ENCODE measurements at places on chromosomes 6 and 20.

DNA sequence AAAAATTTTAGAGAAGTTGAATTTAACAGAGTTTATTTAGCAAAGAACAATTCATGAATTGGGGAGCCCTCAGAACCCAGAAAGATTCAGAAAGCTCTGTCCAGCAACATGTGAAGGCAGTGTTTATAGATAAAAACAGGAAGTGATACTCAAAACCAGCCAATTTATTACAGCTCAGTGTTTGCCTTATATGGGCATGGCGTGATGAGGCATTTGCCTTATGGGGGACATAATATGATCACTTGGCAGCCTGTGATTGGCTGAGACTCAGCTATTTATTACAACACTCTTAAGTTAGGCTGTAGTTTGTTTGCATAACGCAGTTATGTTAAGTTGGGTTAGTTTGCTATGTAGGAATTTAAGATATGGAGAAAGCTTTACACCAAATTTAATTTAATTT lies 11.5 kb downstream of the HLA-DPA1 start:
- no peak for ATAC-seq

GRCh38 chr6:68638230-68638900 lies 3.3 kb downstream of the ADGRB3 start:
- ATAC-seq, result no peak

- no peak for ATAC-seq
Measured at GRCh38 chr6:143005816-143006215, 54.9 kb upstream of the AIG1 start.

- peak; percentile 74 for ATAC-seq
Measured at GRCh38 chr6:159169193-159169555, at the start of gene FNDC1. FNDC1 (plus strand) TSS chr6:159169400; CDS start chr6:159169597, 197 bp downstream.

- ATAC-seq, result no peak
Measured at GRCh38 chr20:10611357-10611756, 62.4 kb downstream of the JAG1 start.

GRCh38 chr6:140009286-140009685 lies 634.8 kb upstream of the CITED2 start:
- ATAC-seq, result no peak

- no peak for ATAC-seq
Measured at GRCh38 chr6:82380566-82381185, 17.1 kb downstream of the TPBG start.

- ATAC-seq, result no peak
Measured at GRCh38 chr6:298233-299103, 6.2 kb downstream of the DUSP22 start.

- peak; percentile 58 for ATAC-seq
Measured at GRCh38 chr20:36093025-36093803, 61.3 kb upstream of the EPB41L1 start.

GRCh38 chr20:50652702-50653294 lies 38.5 kb downstream of the RIPOR3 start:
- no peak for ATAC-seq

DNA sequence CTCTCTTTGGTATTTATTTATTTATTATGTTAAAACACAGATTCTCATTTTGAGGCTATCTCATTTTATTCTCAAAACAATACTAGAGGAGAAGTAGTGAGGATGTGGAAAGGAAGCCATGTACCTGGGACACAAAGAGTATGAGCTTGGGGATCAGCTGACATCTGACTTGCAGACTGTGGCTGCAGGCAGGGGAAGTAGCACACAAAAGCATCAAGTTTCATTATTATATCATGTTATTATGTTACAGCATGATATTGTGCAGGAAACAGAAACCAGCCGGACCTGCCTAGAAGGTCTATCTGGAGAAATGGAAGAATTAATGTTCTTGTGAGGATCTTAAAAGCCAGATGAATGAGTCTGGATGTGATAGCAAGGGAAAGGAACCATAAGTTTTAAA lies 248.2 kb downstream of the KHDC1L start:
- ATAC-seq, result no peak

GRCh38 chr6:45738057-45738455 lies 277.6 kb downstream of the CLIC5 start:
- no peak for ATAC-seq

GRCh38 chr6:53282741-53283140 lies 66.0 kb downstream of the ELOVL5 start:
- ATAC-seq, result no peak

DNA sequence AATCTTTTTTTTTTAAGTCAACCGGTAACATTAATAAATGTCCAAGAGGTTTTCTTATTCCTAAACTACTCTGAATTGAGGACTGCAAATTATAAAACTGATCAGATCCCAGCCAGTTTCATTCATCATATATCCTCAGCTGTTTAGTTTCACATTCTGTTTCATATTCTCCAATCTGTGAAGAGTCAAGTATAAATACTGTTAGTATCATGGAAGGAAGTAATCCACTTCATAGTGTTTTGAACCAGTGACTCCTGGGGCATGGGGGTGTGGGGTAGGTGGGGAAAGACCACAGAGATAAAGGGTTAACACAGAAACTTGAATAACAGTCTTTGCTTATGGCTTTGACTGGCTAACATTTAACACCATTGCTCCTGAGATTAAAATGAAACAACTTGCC lies 69.9 kb downstream of the FYN start:
- ATAC-seq, result peak; percentile 30

DNA sequence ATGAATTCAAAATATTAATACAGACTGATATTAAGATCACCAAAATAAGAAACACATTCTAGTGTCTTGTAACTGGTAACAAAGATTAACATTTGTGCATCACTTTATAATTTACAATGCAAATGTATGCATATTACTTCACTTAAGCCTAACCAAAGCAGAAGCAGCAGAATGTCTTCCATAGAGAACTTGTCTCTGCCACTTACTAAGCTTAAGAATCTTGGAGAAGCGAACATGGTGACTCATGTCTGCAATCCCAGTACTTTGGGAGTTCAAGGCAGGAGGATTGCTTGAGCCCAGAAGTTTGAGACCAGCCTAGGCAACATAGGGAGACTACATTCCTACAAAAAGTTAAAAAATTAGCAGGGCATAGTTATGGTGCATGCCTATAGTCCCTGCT lies 18.8 kb downstream of the AK9 start:
- ATAC-seq, result no peak

- peak; percentile 41 for ATAC-seq
Measured at GRCh38 chr6:44925100-44925739, 402.9 kb upstream of the RUNX2 start.

- no peak for ATAC-seq
Measured at GRCh38 chr20:9294041-9294440, 220.3 kb upstream of the LAMP5 start.

- no peak for ATAC-seq
Measured at GRCh38 chr20:25041813-25042530, 16.0 kb downstream of the ACSS1 start.

- no peak for ATAC-seq
Measured at GRCh38 chr6:139881236-139881635, 506.8 kb upstream of the CITED2 start.

- ATAC-seq, result no peak
Measured at GRCh38 chr6:148140772-148141557, 201.7 kb upstream of the SASH1 start.

DNA sequence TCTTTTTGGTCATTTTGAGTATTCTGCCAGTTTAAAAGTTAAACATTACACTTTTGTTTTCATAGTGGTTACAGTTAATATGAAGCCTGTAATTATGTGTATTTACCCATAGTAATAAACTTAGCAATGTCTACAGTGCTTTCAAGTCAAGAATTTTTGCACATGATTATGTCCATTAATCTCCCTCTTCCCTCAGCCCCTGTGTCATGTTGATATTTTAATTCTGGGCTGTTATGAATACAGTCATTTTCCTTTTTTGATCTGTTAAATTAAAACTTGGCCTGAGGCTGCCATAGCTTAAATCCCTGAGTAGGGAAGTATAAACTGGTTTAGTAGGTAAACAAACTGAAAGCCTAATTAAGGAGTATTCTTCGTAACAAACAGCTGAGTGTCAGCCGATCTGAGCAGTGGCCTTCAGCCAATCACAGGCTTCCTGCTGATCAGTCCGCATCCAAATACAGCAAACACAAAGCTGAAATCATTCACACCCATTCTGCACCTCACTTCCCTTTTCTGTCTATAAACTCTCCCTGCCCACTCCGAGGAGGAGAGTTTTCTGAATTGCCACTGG lies 9.5 kb upstream of the SFT2D1 start:
- ATAC-seq, result no peak

DNA sequence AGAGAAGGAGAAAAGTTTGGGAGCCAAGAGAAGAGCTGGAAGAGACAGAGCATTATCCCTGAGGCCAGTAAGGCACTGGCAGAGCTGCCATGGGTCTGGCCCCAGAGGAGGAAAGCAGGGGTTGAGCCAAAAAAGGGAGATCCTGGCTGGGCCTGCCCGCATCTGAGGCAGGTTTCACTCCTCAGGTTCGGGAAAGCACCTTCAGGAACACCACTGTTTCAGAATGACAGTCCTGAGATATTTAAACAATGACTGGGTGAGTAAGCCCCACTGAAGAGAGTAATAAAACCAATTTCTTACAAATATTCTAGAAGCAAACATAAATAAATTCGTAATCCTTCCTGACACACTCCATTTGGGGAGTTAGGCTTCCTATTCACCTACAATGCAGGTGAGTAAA lies 152.2 kb downstream of the BACH2 start:
- ATAC-seq, result peak; percentile 83

DNA sequence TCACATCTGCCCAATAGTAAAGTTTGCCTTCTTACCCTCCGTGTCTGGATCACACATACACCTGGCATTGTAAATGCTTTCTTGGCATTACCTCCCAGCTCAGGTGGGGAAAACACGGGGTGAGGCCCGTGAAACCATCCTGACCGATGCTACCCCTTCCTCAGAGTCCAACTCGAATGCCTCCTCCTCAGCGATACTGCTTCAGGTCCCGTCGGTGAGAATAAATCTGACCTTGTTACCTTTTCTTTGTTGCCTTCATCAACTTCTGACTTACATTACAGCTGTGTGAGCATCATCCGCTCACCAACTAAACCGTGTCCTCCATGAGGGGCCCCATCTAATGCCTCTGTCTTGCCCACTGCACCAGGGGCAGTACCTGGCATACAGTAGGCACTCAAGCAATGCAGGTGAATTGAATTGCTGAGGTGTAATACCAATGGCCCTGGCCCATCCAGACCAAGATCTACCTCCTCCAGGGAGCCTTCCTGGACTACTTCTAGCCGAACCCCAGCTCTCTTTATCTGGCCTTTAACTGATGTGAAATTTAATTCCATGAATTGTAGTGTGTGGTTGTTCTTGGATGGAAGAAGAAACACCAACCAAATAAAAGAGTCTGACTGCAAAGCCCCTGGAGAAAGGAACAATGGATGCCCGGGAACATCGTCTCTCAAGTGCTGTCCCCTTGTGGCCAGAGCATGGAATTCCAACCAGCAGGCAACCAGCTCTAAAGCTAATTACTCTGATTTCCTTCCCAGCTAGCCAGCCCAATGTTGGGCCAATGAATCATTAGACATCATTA lies 141.5 kb downstream of the ANKRD60 start:
- no peak for ATAC-seq

DNA sequence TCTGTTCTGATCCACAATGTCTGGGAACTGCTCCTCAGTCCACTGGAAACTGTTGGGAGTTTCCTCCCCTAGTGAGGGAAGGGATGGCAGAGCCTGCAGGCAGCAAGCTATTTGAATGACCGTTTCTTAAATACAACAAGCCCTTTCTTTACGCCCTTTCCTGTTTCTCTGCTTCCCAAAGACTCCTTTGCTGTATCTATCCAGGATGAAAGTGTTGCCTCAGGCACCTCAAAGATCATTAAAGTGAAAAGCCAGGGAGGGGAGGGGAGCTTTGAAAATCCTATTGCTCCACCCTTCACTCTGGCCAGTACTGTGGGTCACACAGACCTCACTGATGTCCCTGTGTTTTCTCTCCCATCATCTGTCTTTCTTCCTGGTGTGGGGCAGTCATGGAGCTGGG lies 213.1 kb downstream of the RNF144B start:
- no peak for ATAC-seq

DNA sequence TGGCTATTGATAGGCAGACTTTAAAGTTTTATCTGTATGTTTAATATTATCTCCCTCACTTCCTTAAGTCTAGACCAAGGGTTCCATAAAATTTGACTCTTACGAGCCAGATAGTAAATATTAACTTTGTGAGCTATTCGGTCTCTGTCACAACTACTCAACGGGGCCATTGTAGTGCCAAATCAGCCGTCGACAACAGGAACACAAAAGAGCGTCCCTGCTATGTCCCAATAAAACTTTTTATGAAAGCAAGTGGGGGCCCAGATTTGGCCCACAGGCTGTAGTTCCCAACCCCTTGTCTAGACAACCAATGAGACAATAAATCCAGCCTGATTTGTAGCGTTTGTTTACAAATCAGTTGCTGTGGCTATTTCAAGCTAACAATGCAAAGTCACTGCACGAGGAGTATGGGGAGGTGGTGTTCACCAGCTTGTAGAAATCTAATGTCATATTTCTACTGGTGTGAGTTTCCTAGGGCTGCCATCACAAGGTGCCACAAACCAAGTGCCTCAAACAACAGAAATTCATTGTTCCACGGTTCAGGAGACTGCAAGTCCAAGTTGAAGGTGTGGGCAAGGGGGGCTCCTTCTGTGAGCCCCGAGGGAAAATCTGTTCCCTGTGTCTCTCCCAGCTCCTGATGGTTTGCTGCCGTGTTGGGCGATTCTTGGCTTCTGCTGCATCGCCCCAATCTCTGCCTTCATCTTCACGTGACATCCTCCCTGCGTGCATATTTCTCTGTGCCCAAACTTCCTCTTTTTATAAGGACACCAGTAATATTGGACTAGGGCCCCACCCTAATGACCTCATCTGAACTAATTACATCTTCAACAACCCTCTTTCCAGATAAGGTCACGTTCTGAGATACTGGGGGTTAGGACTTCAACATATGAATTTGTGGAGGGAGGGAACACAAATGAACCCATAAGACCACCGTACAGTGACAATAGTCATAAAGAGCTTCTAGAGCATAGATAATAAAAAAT lies 356.0 kb upstream of the JARID2 start:
- no peak for ATAC-seq

DNA sequence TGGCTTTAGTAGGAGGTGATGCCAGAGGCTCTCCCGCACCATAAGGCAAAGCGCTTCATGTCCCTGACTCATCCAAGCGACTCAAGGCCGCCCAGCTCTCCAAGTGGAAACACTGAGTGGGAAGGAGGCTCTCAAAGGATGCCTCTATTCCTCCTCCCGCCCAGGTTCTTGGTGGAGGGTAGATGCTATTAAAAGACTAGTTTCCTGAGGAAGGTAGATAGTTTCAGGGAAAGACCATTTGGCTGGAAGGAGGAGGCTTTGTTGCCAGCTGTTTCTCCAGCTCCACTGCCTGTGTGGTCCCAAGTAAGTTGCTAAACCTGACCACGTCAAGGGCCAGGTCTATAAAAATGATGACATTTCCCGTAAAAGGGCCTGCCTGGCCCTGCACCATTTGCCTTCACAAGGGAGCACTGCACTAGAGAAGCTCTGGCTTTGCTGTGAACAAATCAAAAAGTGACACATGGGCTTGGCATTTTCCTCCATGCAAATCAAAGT lies 48.2 kb downstream of the GMDS start:
- no peak for ATAC-seq

- no peak for ATAC-seq
Measured at GRCh38 chr6:139539852-139540251, 165.4 kb upstream of the CITED2 start.

GRCh38 chr20:1932971-1933370 lies 37.8 kb downstream of the SIRPA start:
- no peak for ATAC-seq

- ATAC-seq, result no peak
Measured at GRCh38 chr6:53623497-53623896, 42.1 kb downstream of the KLHL31 start.

- ATAC-seq, result no peak
Measured at GRCh38 chr6:16548121-16548520, 213.1 kb downstream of the ATXN1 start.

GRCh38 chr6:157120534-157121232 lies 202.6 kb downstream of the TMEM242 start:
- ATAC-seq, result no peak
